ENCODE measurements at places on chromosomes 11 and 22.

DNA sequence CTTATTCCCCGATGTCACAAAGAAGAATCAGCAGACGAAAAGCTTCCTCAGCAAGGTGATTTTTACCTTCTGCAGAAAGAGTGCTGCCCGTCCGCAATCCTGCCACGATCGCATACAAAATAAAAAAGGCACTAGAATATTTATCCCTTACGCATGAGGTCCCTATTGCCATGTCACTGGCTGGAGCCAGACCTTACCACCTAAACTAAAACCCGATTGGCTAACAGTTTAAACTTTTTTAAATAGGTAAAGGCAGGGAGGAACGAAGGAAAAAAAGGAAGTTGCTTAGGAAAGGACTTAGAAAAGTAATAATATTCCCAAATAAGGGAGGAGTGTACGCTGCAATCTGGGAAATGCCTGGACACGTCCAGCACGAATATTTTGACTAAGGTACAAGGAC lies 21.2 kb upstream of the ALDH3B2 start:
- no peak for DNase-seq

DNA sequence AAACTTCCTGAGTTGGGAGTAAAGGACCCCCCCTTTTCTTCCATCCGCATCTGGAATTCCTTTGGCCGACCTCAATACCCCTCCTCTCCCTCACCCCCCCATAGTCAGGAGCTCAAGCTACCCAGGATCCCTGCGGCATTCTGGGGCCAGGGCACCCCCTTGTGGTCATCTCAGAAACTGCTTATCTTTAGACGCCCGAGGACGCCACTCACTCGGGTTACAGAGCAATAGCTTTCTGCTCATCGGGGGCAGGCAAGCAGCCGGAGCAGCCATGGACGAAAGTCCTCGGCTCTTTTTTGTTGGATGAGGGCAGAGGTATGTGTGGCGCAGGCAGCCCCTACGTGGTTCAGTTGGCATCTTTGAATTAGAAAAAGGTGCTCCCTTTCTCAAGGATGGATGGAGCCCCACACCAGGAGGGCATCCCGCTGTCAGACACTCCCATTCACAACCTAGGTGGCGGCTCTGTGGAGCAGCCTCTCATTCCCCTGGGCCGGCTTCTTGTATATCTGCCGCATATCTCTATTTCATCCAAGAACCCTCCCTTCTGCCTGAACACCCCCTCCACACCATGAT lies 2.3 kb downstream of the C1QTNF5 start:
- DNase-seq: no peak

DNA sequence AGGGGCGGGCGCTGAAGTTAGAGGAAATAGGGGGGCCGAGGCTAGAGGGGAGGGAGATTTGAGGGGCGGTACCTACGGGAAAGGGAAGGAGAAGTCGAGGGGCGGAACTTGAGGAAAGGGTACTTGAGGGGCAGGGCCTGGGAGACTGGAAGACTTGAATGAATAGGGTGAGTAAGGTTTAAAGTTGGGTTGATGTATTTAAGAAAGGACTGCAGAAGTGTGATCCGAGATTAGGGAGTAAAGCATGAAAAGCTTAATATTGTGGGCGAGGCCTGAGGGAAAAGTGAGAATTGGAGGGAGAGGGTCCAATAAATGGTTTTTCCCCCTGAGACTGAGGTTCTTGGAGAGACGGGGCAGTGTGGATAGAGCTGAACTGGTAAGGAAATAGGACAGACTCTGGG lies 723 bp downstream of the HSCB start:
- no peak for DNase-seq

DNA sequence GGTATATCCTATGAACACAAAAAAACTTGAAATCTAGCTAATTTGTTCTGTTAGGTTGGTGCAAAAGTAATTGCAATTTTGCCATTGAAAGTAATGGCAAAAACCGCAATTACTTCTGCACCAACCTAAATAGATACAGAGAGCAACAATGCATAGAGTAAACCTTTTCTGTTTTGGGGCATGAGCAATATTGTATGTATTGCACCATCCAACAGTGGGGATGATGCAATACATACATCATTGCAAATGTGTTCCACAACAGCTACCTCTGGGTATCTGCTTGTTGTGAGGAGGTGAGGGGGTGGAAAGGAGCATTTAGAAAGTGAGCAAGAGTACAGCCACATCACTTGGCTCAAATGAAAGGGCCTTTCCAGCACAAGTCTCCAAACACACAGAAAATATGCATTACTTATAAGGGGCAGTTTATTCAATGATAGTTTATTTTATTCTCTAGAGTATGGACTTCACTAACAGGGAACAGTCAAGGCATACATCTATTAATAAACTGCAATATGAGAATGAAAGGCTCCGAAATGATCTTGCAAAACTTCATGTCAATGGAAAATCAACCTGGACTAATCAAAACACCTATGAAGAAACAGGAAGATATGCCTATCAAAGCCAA lies 77.3 kb downstream of the DEUP1 start:
- no peak for DNase-seq

GRCh38 chr11:114566276-114566675 lies 6.6 kb upstream of the NXPE1 start:
- no peak for DNase-seq

- no peak for DNase-seq
Measured at GRCh38 chr22:38959590-38959989, 2.2 kb downstream of the APOBEC3A start.

DNA sequence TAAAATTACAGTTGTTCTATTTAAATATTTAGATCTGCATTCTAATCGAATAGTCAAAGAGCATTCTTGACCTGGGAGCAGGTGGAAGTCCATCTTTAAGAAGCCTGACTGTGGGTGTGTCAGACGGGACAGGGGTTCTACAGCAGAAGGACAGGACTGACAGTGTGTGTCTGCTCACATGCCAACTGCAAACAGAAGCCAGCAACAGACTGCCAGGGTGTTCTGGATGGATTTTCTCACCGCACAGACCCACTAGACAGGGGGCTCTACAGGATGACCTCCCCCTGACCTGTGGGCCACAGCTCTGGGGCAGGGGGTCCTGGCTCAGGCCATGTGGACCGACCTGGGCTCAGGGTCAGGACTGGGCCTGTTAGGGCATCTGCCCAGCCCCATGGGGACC lies 22.8 kb upstream of the NAP1L4 start:
- DNase-seq: no peak

DNA sequence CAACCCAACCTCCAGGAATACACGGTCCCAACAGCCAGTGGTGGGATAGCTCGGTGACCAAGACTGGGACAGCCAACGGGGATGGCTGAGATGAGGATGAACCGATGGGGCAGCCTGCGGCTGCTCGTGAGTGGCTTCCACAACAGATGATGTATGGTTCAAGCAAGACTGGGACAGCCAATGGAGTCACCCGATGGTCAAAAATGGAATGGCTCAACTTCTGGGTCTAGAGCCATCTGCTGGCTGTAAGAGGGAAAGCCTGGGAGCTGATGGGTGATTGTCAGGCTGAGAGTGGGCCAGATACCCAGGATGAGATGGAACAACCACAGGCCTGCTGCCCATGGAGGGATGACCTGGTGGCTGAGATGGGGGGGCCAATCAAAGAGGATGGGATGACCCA lies 35.5 kb downstream of the SYT7 start:
- no peak for DNase-seq

GRCh38 chr11:118910309-118911112 lies 15.2 kb downstream of the BCL9L start:
- no peak for DNase-seq

- DNase-seq: no peak
Measured at GRCh38 chr22:23279781-23280180, 99.5 kb downstream of the BCR start.

- DNase-seq: no peak
Measured at GRCh38 chr11:290621-291231, 1.8 kb downstream of the PGGHG start.

- no peak for DNase-seq
Measured at GRCh38 chr22:35518811-35519210, 21.8 kb upstream of the RASD2 start.

GRCh38 chr11:108854346-108854745 lies 189.5 kb downstream of the DDX10 start:
- DNase-seq: no peak

DNA sequence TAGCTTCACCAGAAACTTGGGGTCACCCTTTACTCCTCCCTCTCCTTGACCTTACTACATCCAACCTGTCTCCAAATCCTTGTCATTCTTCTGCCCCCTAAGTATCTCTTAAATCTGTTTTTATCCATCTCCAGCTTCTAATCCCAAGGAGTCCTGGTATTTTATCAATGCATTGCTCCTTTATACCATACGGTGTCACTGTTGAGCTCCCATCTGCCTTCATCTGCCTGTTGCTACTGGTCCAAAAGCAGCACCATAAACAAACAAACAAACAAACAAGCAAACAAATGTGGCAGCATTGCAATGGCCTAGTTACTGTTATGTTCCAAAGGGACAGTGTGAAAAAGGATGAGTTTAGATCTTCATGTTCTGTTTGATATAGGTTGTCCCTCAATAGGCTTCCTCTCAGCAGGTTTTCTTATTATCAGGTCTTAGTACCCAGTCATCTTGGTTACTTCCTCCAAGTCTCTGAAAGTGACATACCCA lies 34.2 kb downstream of the DNHD1 start:
- DNase-seq: peak; percentile 58

GRCh38 chr11:128194216-128194615 lies 393.1 kb downstream of the ETS1 start:
- no peak for DNase-seq

- no peak for DNase-seq
Measured at GRCh38 chr11:99952816-99953215, 734.3 kb upstream of the ARHGAP42 start.

DNA sequence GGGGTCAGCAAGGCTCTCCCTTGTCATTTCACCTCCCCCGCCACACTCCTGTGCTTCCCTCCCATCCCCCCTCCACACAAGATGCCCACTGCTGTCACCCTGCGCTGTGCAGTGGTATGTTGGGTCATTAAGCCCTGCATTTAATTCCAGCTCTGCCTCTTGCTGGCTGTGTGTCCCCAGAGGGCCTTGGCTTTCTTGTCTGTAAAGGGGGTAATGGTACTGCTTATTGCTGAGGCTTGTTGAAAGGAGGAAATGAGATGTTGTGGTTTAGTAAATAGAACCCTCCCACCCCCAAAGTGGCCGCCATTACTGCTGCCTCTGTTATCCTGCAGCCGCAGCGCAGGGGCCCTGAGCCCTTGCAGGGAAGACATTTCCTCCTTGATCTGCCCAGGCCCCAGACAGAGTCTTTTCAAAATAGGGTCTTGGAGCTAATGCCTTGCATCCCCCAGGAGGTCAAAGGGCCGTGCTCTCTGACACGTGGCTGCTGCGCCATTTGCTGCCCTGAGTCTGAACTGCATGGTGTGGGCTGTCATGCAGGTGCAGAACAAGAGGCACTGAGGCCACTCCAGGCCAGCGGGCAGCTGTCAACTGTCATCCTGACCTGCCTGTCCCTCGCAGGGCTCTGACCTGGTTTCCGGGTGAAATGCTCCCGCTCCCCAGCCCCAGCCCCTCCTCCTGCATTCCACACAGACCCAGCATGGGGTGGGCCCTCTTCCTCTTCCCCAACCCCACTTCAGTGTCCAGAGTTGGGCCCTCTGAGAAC lies 18.7 kb downstream of the PVALB start:
- no peak for DNase-seq

GRCh38 chr11:19803506-19803998 lies 90.9 kb downstream of the NAV2 start:
- DNase-seq: no peak

GRCh38 chr11:78651136-78651775 lies 76.6 kb upstream of the NARS2 start:
- DNase-seq: no peak

- DNase-seq: no peak
Measured at GRCh38 chr22:50072167-50072555, 13.1 kb downstream of the MLC1 start.

DNA sequence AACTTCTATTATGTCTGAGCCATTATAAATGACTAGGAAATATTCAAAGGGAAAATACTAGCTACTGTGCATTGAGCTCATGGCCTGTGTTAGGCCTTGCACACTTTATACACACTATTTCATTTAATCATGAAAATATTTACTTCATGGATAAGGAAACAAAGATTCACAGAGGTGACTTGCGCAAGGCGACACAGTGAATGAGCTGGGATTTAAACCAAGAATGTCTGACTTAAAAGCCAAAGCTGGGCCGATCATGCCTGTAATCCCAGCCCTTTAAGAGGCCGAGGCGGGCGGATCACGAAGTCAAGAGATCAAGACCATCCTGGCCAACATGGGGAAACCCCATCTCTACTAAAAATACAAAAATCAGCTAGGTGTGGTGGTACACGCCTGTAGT lies 231.5 kb downstream of the MIAT start:
- DNase-seq: no peak

- no peak for DNase-seq
Measured at GRCh38 chr11:101866619-101867491, 48.0 kb upstream of the CEP126 start.

DNA sequence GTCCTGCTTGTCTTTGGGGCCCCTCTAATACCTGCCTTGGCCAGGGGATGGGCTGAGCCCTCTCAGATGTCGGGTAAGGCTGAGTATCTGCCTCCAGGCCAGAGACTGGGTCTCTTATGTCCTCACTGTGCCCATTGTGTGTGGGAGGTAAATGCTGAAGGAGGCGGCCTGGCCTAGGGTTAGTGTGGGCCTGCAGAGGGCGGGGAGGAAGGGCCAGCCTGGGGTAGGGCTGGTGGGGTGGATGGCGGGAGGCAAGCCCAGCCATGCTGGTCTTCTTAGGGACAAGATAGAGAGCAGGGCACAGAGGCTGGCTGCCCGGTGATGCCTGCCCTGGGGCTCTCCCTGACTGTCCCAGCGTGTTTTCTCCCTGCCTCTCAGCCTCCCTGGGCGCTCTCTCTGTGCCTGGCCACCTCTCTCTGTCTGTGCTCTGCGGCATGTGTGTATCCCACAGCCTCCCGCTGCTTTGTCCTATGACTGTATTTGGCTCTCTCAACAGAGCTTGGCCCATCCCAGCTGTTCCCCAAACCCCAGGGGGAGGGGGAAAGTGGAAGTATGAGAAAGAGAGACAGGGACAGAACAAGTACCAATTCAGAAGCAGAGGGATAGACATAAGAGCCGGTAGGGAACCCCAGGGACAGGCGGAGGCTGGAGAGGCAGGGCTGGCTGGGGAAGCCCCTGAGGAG lies 57.0 kb downstream of the PDE2A start:
- DNase-seq: no peak

DNA sequence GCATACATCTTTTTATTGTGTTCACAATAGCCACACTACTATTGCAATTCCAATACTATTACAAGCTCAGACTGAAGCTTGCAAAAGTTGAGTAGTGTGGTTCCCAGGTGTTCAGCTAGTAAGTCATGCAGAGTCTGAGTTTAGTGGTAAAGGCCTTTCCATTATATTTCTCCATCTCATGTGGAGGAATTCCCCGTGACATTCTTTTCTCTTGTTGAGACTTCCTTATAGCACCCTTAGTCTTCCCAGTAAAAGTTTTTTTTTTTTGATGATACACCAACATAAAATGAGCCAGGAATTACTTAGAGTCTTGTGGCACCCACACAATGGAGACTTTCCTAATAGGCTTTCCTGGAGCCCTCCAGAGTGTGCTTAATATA lies 110.8 kb downstream of the UVRAG start:
- no peak for DNase-seq

GRCh38 chr22:49368221-49368975 lies 459.3 kb downstream of the BRD1 start:
- DNase-seq: no peak

GRCh38 chr11:2549491-2549875 lies 104.7 kb downstream of the KCNQ1 start:
- no peak for DNase-seq

GRCh38 chr11:65565624-65566453 lies 4.4 kb upstream of the ZNRD2 start:
- no peak for DNase-seq

Data from NCI-H2029 treated with DMSO at 0.1 percent for 48 hours (cell line).